ENCODE measurements at places on chromosomes 2 and 18.

- DNase-seq, result no peak
Measured at GRCh38 chr2:67561457-67561965, 164.4 kb downstream of the ETAA1 start.

DNA sequence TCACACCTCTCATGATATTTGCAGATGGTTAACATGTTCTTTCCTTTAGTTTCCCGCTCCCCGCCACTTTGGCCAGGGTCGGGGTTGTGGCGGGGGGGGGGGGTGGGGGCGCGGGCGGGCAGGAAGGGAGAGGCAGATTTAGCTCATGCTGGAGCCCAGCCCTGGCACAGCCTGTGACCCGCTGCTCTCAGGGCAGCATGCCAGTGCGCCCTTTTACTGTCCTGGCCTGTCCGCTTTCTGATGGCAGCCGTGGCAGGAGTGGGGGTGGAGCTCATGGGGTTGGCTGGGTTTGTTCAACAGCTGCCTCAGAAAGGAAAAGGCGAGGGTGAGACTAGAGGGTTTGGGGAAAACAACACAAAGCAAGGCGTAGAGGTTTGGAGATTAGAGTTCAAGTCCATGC lies 56.1 kb downstream of the TNP1 start:
- DNase-seq, result no peak

DNA sequence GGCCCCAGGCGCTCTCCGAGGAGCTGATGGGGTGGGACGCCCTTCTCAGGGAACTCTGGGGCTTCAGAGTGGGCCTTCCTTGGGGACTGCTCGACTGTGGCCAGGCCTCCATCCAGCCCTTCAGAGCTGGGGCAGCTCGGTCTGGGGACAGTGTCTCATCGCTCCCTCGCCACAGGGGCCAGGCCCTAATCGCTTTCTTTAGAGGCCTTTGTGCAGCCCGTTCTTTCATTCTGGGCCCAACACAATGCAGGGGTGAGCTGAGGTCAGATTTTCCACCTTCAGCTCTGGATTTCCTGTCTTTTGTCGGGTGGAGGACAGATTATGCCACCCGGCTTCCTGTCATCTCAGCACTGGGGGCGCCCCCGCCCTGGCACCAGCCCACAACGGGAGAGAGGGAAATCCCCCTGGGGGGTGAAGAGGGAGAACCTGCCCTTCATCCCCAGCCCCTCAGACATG lies 25.2 kb downstream of the MYCN start:
- DNase-seq, result no peak

DNA sequence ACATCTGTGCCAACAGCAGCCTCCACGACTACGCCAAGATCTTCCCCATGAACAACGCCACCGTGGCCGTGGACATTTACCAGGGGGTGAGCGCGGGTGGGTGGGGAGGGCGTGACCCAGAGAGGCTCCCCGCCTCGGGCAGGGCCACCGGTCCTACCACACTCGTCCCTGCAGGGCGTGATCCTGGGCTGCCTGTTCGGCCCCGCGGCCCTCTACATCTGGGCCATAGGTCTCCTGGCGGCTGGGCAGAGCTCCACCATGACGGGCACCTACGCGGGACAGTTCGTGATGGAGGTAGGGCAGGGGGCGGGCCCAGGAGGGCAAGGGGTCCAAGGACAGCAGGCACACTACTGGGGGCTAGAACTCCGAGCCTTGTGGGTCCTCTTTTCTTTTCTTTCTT lies 8.5 kb upstream of the CTDSP1 start:
- no peak for DNase-seq

Data from NCI-H1930 (cell line).